Endothelial cell (in vitro differentiated cells): ENCODE measurements at places on chromosomes 4 and X. TPM values are rescaled to one million over a fixed set of nuclear protein-coding genes. Genes with fewer than 3 reads are reported as not detected.
A peak's percentile ranks its signal among the peaks of the same experiment; 100 is the strongest.

GRCh38 chrX:56761167-56761566, 32.1 kb downstream of the NBDY start:
- DNase-seq, result no peak

DNA sequence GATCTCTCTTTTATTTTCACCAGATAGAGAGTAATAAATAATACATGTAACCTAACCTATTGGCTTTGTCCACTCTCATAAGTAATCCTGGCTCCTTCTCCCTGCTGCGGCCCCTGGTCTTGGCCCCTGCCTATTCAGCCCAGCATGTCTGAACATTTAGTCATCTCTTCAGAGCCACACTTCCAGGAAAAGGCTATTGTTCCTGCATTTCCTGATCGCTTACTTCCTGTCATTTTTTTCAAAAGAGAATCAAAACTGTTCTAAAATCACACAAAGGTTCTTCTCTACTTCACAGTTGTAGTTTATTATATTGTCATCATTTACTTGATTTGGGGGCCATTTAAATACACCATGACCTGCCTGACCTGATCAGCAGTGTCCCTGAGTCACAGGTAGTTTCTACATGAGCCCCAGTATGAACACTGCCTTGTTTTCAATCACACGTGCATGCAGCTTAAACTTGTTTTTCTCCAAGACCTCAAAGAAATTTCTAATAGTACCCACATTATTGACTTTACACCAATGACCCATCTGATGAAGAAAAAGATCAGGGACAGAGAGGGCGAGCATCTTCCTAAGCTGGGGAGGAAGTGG, 47.4 kb upstream of the KDR start:
- DNase-seq, result peak; percentile 45

DNA sequence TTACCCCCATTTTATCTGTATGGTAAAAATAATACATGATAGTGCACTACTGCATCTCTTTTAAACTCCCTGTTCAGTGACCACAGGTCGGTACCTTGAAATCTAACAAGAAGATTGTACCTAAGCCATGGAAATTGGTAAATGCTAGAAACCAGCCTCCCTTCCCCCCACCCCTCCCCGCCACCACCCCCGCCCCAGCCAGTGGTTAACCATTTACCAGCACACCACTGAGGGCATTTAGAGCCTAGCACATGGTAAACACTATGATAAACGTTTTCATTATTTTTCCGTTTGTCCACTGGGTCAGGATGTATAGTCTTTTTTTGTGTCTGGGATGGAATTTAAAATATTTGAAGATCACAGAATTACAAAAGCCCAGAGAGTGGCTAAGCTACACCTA, 703 bp upstream of the FTSJ1 start:
- no peak for DNase-seq

- no peak for DNase-seq
These were observed 104.2 kb downstream of the CHRDL1 start for GRCh38 chrX:110691446-110691845.

DNA sequence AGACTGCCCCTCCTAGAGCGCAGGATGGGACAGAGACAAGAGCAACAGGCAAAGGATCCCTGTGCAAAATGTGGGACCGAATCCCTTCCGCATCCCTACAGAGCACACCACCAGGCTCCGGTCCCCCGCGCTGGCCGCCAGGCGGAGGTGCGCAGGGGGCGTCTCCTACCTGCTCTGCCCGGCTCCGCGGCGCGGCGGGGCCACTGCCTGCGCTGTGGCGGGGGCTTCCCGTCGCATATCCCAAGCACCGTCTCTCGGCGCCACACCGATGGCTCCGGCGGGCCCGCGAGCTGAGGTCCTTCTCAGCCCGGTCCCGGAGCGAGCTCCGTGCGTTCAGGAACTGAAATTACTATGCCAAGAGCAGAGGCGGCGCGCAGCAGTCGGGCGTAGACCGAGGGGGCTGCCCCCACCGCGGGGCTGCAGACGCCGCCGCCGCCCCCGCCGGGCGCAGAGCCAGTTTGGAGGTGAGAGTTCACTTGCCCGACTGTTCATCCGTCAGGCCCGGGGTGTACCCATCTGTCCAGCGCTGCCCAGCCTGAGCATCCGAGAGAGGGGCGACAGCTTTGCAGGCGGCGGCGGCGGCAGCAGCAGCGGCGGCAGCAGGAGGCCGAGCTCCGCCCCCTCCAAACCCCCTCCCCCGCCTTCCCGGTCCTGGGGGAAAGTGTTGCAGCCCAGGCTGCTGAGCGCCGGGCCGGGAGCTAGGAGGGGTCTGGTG, at the start of gene GPRIN3:
Gene GPRIN3, minus strand, starts transcription at position 355 of the 715 bp plus-strand sequence. CDS start 57,690 bp downstream, outside the sequence.
- DNase-seq, result peak; percentile 57

GRCh38 chr4:7186516-7187167, 5.7 kb upstream of the SORCS2 start:
- no peak for DNase-seq

DNA sequence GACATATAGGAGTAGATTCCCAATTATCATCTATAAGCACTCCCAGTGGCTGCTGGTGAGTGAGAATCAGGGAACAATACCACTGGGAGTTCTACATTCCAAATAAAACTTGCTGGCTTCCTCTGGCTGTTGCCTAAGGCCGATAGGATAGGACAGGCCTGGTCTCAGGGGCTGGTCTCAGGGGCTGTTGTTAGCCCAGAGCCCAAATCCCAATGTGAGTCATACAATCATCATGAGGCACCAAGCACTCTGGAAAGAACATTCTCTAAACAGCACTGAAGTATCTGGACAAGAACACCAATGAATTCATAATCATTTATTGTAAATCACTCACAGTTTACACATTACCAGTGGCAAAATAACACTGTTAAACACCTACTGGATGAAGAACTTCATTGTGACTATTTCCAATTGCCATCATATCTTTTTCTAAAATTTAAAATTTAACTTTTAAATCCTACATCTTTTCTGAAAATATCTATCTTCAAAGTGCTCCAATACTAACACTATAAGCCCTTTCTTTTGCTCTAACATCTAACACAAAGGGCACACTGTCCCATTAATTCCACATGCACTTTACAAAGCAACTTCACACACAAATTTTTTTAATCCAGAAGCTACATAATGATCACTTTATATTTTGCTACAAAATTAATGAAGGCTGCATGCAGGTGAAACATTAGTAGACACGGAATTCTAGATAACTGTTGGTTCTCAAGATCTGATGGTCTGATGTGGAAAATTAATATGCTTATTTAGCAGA, 67.6 kb upstream of the TMEM150C start:
- DNase-seq, result no peak

GRCh38 chr4:40228497-40229365, 31.9 kb downstream of the RHOH start:
- DNase-seq, result no peak

Gene KDM5C
- total RNA-seq, result 132 TPM

Gene FGB
- total RNA-seq, result not detected

Gene SOWAHD
- not detected for total RNA-seq

Gene BMPR1B
- total RNA-seq, result 5.4 TPM

Gene MAGEB10
- total RNA-seq, result not detected
